ENCODE measurements at places on chromosomes 12 and 14.
A peak's percentile ranks its signal among the peaks of the same experiment; 100 is the strongest.

DNA sequence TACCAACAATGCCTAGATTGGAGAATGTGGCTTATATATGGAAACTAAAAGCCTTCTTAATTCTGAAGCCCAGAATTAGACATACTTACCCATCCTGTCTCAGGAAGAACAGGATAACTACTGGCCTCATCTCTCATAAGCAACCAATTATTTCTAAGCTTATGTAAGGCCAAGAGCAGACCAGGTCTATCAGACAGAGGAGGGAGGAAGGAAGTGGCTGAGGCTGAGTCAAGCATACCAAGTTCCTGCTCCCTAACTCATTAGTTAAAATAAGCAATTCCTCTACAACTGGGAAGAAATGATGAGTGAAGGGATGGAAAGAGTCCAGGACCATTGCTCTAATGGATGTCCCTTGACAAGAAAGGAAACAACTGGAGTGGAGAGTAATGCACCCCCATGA lies 27.0 kb upstream of the INSM2 start:
- no peak for DNase-seq

DNA sequence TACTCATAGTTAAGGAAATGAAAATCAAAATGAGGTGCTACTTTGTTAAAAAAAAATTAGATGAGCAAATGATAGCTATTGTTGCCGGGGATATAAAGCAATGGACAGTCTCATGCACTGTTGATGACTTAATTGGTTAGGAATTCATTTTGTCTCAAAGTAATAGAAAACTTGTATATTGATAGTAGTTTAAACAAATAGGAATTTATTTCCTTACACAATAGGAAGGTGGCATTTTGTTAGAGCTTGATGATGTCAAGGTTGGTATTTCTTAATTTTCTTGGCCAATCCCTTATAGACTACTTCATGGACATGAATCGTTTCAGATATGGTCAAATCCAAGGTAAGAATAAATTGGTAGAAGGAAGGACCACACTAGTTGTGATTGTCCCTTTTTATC lies 7.8 kb downstream of the PRPF39 start:
- DNase-seq = no peak

DNA sequence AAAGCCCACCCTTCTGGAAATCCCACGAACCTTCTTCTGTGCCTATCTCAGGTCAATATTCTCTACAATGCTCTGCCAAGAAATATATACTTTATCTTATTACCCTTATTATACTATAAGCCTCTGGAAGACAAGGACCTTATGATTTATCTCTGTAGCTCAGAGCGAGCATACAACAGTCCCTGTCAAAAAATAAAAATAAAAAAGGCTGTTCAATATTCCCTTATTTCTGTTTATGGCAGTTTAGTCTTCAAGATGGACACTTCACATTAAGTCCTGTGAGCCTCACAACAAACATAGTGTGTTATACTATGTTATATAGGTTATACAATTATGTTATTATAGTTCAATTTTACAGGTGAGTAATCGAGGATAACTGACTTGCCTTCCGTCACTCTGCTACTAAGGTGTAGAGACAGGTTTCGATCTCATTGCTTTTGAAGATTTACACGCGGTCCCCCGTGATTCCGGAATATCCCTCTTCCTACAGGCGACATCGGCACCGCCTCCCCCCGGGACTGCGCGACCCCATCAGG lies 562 bp downstream of the EAPP start:
- no peak for DNase-seq

- peak; percentile 48 for DNase-seq
Observed at GRCh38 chr14:56117765-56118610, at the start of gene PELI2. TSS of gene PELI2 (plus strand) at chr14:56118411. CDS start at chr14:56118661, 250 bp downstream.

GRCh38 chr12:113276306-113276705 lies 55.0 kb downstream of the TPCN1 start:
- no peak for DNase-seq

- DNase-seq = peak; percentile 69
Observed at GRCh38 chr12:12327802-12328201, 22.2 kb downstream of the MANSC1 start.

GRCh38 chr12:132476038-132476414 lies 13.9 kb upstream of the FBRSL1 start:
- DNase-seq = no peak

GRCh38 chr12:1050059-1050707 lies 59.2 kb downstream of the ERC1 start:
- DNase-seq = no peak

- DNase-seq = no peak
Observed at GRCh38 chr14:23877538-23878180, 75.9 kb upstream of the DHRS4 start.

DNA sequence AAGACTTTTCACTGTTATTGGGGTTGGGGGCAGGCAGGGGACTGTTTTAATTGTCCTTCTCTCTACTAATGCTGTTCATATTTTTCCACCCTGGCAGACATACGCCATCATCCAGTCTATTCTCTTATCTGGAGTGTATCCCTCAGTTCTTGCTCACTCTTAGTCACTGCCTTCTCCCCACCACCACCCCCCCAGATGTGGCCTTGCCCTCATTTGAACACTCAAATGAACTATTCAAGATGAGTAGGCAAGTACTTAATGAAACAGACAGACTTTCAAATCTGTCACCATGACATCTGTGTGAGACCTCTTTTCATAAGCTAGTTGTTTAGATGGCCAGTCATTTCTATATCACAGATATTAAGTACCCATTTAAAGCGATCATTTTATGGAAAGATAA lies 10.1 kb downstream of the NUDT4 start:
- no peak for DNase-seq

DNA sequence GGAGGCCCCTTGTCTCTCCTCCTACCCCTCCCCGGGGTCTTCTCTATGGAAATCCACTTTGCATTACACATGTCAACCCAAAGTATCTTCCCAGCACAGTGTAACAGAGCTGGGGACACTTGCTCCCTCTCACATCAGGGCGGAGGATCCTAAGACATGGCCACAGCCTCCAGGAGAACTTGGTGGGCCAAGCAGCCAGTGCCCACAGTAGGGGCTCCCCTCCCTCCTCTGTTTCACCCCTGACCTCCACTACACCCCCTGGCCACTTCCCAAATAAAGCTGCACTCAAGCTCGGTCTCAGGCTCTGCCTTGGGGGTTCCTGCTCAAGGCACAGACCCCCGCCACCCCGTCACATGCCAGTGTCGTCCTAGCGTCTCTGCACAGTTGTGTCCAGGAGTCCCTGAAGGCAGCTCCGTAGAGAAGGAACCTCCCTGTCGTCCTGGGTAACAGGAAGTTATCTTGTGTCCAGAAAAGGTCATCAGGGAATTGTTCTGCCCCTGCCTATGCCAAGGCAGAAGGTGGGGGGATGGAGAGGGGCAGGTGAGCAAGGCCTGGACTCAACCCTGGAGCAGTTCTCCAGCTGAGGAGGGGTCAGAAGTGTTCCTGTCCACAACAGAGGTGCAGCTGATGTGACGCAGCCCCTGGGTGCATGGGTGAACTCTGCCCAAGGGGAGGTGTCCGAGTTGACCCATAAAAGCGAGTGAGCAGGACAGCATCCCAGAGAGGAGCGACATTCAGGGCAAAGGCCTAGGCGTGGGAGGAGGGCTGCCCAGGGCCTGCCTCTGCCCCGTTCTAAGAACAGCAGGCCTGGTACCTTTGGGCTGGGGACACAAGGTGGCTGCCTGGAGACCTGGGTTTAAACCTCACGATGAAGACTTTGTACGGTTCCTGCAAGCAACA lies 25.5 kb downstream of the DIO3 start:
- no peak for DNase-seq

GRCh38 chr12:52232203-52232673 lies 805 bp upstream of the KRT7 start:
- no peak for DNase-seq

DNA sequence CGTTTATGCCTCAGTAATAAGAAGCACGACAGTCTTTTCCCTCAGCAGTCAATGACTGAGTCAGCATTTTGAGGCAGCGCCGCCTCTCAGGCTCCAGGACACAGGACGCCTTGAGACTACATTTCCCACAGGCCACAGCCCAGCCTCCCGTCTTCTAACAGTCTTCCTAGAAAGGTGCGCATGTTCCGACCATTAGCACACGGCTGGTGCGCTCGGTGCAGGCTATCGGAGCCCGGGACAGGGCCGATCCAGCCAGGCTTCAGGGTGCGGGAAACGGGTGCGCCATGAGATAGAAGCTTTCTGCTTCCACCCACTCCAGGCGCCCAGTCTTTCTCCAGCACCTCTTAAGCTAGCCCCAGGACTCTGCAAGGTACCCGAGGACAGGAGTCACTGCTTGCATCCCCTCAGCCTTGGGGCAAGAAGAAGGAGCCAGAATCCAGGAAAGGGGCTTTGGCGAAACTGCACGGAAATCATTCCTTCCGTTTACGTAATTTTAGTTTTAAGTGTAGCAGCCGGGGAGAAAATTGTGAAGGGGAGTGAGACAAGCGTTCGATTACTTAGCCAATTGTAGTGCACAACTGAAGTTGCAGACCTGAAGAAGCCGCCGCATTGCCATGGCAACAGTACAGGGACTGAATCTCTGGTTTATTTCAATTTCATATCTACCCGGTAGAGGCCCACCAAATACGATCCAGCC lies 54.0 kb downstream of the ZNF641 start:
- DNase-seq = peak; percentile 75

- peak; percentile 83 for DNase-seq
Observed at GRCh38 chr14:91113829-91114078, at the start of gene DGLUCY. TSS of gene DGLUCY (plus strand) at chr14:91114073. CDS start at chr14:91160295, 46,222 bp downstream.

DNA sequence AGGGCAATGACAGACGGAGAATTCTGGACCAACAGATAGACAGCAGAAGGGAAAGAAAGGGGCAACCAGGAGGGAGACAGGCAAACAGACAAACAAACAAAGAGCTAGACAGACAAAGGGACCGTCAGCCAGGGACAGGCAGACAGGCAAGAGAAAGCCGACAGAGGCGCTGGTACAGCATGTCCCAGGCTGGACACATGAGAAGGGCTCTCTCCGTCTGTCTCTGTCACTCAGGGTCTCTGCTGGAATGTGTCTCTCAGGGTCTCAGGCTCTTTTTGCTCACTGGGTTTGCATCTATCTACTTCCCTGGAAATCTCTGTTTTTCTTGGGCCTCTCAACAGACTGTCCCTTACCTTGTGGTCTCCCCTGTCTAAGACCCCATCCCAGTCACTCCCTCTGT lies 8.2 kb upstream of the SMUG1 start:
- no peak for DNase-seq

DNA sequence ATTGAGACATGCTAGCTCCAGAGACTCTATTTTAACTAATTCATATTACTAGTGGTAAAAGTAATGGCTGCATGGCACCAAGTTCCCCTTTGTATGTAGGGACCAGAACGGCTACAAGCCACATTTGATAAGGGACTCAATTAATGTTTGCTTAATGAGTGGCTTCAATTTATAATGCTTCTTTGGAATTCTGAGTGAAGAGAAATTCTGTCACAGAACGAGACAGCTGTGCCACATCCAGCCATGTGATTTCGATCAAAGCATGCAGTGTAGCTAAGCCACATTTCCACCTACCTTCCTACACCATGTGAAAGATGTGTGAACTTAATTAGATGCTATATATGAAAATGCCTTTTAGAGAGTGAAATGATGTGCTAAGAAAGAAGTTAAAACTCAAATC lies 217.4 kb downstream of the ACSS3 start:
- no peak for DNase-seq

GRCh38 chr14:99156090-99156425 lies 115.9 kb downstream of the BCL11B start:
- no peak for DNase-seq

- no peak for DNase-seq
Observed at GRCh38 chr14:54189748-54190354, 207.0 kb upstream of the CDKN3 start.

GRCh38 chr14:105844047-105844630 lies 317.8 kb downstream of the TMEM121 start:
- DNase-seq = no peak

- peak; percentile 15 for DNase-seq
Observed at GRCh38 chr14:24307575-24308341, at the start of gene CIDEB. TSS of gene CIDEB (minus strand) at chr14:24307977. CDS start at chr14:24307858, 119 bp downstream.

GRCh38 chr12:51836827-51837173 lies 11.7 kb downstream of the FIGNL2 start:
- no peak for DNase-seq

DNA sequence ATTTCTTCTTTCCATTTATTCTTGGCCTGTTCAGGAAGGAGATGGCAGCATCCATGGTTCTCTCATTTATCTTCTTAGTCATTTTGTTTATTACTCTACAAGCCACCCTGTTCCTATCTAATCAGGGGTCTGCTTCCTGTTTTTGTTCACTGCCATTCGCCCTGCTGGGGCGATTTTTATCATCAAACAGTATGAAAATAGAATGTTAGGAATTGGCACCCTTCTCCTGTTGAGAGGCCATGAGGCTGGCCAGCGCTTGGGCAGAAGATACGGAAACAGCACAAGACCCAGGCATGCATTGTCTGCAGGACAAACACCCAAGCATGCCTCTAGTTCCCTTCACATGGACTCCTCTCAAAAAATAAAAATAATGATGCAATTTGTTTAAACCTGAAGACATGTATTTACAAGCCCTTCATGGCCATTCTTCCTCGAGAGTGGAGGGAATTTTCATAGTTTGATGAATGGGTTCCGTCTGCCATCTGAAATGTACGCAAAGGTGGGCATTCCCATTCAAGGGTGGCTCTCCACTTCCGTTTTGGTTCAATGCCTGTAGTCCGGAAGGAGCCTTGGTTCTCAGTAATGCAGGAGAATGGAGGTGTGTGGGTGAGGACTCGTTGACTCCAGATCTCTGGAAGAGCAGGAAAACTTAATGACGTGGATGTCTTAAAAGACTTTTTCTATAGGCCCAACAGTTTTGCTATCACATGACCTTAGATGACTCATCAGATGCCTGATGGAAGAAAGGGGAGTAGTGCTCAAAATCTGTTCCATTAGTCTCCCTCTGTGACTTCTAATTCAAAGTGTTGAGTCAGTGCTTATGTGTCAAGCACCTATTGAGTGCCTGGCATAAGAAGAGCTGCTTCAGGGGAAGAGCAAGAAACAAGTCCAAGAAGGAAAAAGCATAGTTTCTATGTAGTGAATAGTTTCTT lies 252.4 kb upstream of the TBX3 start:
- no peak for DNase-seq

- DNase-seq = no peak
Observed at GRCh38 chr14:57634335-57634734, 140.7 kb upstream of the CCDC198 start.

- peak; percentile 57 for DNase-seq
Observed at GRCh38 chr12:44317651-44318126, 481.8 kb downstream of the TMEM117 start.

DNA sequence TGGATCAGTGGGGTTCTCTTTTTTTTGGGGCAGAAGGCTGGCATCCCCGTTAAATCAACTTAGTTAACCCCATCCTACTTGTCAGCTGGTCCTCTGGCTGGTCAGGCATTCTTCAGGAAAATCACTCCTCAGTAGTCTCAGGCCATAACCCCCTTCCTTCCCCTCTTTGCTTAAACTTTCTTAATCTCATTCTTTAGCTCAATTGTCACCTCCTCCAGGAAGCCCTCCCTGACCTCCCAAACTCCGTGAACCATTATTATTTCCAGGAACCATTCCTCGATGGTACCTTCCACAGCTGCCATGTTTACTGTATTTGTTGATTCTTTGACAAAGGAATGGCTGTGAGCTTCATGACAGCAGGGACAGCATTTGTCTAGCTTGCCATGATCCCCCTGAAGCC lies 72.5 kb upstream of the FBXO21 start:
- DNase-seq = no peak

Measured in MM.1S (cell line).